ENCODE measurements at places on chromosomes 7 and 10.
A peak's percentile ranks its signal among the peaks of the same experiment; 100 is the strongest.

GRCh38 chr10:3622427-3622826, 162.6 kb downstream of the KLF6 start:
- DNase-seq: no peak

DNA sequence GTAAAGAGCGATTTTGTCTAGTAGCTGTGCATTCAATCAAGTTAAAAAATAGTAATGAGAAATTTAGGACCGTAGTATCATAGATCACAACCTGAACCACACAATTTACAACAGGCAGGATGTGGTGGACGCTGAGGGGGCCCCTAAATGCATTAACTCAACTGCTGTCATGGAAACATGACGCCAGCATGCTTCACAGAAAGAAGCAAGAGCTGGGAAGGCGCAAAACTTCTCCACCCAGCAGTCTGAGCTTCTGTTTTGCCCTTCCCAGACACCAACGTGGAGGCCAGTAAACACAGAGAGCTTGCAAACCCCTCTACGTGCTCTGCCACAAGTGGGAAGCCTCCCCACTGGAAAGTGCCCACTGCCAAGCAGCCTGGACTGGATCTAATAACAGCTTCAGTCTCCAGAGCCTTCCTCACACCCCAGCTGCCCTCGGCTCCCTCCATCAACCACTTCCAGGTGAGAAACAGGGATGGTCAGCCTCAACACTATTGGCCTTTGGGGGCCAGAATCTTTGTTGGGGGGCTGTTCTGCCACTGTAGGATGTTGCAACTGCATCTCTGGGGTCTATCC, 151.8 kb downstream of the SFMBT2 start:
- no peak for DNase-seq

- DNase-seq: no peak
Observed at GRCh38 chr10:77866598-77866997, 60.0 kb downstream of the DLG5 start.

DNA sequence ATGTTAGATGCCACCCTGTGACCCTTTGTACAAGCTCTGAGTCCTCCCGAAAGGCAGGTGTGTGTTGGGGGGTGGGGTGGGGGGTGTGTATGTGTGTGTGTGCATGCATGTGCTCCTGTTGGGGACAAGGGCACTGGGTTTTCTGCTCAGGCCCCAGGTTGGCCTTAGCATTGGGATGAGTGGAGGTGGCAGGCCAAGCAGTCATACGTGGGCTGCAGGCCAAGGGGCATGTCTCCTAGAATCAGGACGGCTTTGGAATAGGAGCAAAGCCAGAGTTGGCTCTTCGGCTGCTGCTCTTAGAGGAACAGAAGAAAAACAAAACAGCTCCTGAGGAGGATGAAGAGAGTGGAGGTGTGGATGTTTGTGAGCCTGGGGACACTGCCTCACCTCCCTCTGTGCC, 26.0 kb downstream of the HSPA12A start:
- DNase-seq: no peak

GRCh38 chr7:90053094-90053493, 101.2 kb upstream of the STEAP1 start:
- no peak for DNase-seq

- DNase-seq: no peak
Observed at GRCh38 chr10:13095094-13095493, 4.9 kb upstream of the OPTN start.

GRCh38 chr7:16078076-16078952, 343.0 kb downstream of the CRPPA start:
- no peak for DNase-seq

- DNase-seq: no peak
Observed at GRCh38 chr7:31935124-31936054, 134.8 kb downstream of the PDE1C start.

DNA sequence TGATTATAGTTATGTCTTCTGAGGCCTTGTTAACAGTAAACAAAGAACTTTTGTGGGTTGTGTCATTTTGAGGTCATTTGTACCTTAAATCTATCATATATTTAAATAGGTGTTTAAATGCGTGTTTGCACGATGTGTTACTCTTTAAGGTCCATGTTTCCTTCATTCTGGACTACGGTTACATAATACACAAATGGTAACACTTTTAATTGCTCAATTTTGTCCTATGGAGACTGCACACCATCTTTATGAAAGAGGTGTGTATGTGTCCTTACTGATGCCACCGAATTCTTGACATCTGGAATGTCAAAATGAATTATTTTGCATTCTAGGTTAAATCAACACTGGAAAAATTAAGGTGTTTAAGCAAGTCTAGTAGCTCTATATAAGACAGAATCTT, 1.7 kb downstream of the PALS2 start:
- no peak for DNase-seq

DNA sequence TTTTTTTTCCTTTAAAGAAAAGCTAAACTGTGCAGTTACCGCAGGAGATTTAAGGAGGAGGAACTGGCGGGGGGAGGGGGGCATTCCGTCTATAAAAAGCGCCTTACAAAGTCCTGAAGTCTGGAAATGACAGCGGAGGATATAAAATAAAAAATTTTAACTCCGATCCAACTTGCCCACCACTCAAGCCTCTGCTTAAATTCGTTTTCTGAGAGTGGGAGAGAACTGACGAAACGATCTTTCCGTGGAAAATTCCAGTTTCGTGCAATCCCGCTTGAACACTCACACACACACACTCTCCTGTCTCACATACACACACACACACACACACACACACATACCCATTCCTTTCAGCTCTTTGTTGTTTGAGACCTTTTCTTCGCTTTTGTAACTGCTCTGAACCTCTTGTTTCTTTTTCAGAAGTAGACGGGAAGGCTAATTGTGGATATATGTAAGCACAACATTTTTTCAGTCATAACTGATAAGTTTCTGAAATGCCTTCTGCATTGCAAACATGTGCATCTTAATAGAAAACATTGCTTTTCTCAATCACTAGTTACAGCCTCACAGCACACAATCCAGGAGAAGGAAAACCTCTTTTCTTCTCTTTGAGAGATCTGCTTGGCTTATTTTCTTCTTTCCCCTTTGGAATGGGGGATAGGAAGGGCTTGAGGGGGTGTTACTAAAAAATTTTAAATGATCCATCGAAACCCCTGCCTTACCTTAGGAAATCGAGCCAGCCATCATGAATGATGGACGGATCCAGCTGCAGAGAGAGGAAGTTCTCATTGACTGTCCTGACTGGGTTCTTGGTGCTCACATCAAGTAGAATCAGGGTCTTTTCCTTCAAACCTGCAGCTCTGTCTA, 628 bp downstream of the HPSE2 start:
- DNase-seq: no peak

GRCh38 chr7:105011831-105012502, 2.0 kb upstream of the KMT2E start:
- DNase-seq: no peak

- peak; percentile 83 for DNase-seq
Observed at GRCh38 chr10:68900427-68901104, 549 bp upstream of the DDX50 start.

GRCh38 chr7:37031571-37032257, 307.4 kb upstream of the AOAH start:
- DNase-seq: peak; percentile 44

GRCh38 chr7:135409845-135410542, 99.9 kb downstream of the CNOT4 start:
- no peak for DNase-seq

GRCh38 chr7:121739465-121739864, 133.5 kb upstream of the PTPRZ1 start:
- no peak for DNase-seq

DNA sequence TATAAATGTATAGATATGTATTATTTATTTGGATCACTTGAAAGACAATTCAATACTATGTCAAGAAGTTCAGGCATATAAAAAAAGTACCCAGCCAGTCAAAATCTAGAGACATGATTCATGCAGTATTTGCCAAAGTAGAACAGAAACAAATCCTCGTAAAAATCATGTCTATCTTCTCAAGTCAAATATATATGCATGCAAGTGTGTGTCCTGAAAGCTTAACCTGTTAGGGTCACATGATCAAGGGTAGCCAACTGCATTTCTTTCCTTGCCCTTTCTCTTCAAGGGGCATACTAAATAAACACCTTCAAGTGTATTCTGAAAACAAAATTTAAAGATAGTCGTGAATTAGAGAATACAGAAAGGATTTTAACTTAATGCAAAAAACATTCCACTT, 107.0 kb downstream of the HIBADH start:
- DNase-seq: no peak

DNA sequence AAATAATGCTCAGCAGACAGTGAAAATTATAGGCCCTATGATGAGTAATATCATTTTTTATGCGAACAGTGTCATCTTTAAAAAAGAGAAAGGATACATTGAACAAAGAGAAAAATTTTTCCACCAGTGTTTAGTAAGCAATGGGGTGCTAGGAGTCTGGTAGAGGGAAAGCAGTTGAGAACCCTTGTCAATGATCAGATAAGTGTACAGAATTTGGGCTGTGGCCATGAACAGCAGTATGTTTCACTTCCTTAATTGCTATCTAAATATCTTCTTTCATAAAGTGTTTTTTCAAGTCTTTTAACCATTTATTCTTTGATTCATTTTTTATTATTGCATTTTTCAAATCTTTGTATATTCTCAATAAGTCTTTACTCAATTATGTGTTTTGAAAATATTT, 750.7 kb upstream of the KCND2 start:
- DNase-seq: no peak

DNA sequence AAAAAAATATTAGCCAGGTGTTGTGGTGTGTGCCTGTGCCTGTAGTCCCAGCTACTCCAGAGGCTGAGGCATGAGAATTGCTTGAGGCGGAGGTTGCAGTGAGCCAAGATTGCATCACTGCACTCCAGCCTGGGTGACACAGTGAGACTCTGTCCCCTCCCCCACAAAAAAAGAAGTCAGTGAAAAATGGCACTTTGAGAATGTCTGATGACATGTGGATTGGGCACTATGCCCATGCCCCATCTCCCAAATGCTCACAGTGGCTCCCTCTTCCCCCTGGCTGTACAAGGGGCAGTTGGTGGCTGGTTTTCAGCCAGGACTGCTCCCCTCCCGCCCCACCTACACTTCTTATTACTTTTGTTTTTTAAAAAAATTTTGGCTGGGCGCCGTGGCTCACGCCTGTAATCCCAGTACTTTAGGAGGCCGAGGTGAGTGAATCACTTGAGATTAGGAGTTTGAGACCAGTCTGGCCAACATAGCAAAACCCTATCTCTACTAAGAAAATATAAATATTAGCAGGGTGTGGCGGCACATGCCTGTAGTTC, 26.1 kb downstream of the IL15RA start:
- no peak for DNase-seq

GRCh38 chr10:102641402-102641801, 2.9 kb upstream of the TRIM8 start:
- DNase-seq: no peak

- DNase-seq: no peak
Observed at GRCh38 chr10:66671562-66671961, 254.3 kb upstream of the LRRTM3 start.

GRCh38 chr10:19728964-19729363, 87.3 kb upstream of the PLXDC2 start:
- no peak for DNase-seq

GRCh38 chr7:117946151-117946633, 73.0 kb upstream of the CTTNBP2 start:
- no peak for DNase-seq

GRCh38 chr10:13911821-13912520, 325.2 kb downstream of the PRPF18 start:
- no peak for DNase-seq

GRCh38 chr10:70435241-70436085, 6.0 kb downstream of the NODAL start:
- no peak for DNase-seq
